ENCODE measurements at places on chromosomes 13 and 19.
A peak's percentile ranks its signal among the peaks of the same experiment; 100 is the strongest.

DNA sequence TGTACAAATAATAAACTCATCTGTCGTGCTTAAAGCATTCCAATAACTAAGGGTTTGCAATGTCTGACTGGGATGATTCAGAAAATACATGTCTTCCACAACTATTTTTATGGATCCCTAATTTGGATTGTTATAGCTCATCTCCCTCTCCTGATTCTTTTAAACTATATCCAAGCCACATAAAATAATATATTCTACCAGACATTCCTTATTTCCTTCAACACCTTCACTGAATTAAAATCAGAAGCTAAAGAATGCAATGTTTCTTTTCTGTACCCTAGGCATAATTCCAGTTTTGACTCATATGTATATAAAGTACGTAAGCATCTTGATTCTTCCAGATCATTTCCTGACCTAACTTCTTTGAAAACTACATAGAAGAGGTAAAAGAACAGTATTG, 420.4 kb downstream of the EFNB2 start:
- DNase-seq, result no peak

DNA sequence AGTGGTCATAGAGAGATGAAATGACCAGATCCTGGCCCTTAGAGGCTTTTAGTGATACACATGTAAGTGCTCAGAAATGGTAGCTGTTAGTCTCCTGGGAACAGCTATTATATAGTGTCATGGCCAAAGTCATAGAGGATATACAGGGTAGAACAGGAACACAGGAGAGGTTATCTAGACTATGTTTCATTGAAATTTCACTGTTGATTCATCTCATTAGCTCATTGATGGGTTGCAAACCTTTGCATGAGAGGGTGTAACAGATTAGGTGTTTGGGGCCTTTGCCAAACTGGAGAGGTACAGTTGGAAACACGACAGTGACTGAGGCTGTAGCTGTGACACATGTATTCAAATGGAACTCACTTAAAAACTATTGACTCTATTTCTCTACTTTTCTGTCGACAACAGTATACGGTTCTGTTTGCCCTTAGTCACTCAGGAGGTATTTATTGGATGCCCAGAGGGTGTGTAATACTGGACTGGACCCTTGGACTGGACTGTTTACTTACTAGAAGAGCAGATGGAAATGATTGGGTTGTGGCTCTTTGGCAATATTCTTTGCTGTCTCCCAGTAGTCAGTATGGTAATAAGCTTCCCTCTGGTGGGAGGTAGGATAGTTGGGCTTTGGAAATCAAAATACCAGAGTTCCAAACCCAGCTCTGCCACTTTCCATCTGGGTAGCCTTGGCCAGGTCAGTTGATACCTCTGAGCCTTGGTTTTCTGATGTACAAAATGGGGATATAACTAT, 29.8 kb downstream of the ARHGAP35 start:
- DNase-seq, result no peak

- no peak for DNase-seq
Measured at GRCh38 chr19:18756896-18757295, 34.2 kb downstream of the COMP start.

GRCh38 chr13:51905787-51906186, 44.0 kb downstream of the CCDC70 start:
- DNase-seq, result no peak

GRCh38 chr13:39144941-39145533, 106.8 kb downstream of the NHLRC3 start:
- DNase-seq, result peak; percentile 56

GRCh38 chr19:46351241-46352041, 4.6 kb downstream of the PPP5C start:
- no peak for DNase-seq

- no peak for DNase-seq
Measured at GRCh38 chr13:49877629-49878218, 58.4 kb downstream of the SPRYD7 start.

GRCh38 chr13:74907788-74908187, 574.2 kb downstream of the TBC1D4 start:
- no peak for DNase-seq

DNA sequence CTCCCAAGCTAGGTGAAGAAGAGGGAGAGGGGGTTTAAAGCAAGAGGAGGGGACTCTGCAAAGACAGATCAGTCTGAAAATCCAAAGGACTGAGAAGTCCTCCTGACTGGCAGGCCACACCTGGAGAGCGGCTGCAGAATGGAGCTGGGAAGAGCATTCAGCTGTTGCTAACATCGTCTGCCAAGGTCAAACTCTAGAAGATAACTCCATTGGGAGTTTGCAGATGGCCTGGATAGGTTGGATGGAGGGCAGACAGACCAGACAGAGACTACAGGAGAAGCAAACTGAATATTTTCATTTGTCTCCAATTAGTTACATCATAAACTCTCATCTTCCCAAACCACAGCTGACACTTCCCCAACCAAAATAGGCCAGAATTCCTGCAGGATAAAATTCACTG, 19.9 kb upstream of the SHISA2 start:
- no peak for DNase-seq

GRCh38 chr19:6414793-6415590, 9.6 kb downstream of the KHSRP start:
- DNase-seq, result no peak

DNA sequence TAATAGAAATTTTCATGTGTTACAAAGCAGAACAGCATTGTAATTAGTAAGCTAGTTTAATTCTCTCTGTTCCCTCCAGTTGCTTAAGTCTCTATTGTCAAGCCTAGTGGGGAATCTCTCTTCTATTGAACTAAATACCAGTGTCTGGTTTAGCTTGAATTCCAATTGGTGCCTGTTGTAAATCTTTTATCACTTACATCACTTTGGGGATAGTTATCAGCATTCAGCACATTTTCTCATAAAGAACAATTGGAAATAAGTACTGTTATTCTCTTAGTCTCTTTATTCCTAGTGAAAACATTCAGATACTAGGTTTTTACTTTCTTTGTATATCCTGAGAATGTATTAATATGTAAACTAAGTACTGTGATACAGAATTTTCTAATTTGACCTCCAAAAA, 25.2 kb downstream of the IPO5 start:
- DNase-seq, result no peak

GRCh38 chr19:11291991-11292390, 4.0 kb upstream of the TSPAN16 start:
- DNase-seq, result no peak

- DNase-seq, result no peak
Measured at GRCh38 chr19:51824281-51825005, 29.5 kb downstream of the FPR3 start.

DNA sequence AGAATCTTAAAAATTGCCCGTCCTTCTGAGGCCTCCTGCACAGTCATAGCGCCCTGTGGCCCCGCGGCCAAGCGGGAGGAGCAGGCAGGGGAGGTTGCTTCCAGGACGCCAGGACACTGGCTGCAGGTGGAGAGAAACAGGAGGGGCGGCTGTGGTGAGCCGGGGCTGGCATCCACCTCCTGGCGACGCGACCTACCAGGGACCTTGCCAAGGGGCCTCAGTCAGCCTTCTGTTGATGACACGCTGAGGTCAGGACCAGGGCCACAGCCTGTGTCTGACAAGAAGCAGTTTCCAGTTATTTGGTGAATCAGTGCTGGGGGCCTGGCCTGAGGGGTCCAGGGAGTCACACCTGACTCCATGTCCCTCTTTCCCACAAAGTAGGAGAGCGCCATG, 13.3 kb upstream of the MKNK2 start:
- DNase-seq, result no peak

- no peak for DNase-seq
Measured at GRCh38 chr13:107332188-107332587, 764.3 kb upstream of the ARGLU1 start.

DNA sequence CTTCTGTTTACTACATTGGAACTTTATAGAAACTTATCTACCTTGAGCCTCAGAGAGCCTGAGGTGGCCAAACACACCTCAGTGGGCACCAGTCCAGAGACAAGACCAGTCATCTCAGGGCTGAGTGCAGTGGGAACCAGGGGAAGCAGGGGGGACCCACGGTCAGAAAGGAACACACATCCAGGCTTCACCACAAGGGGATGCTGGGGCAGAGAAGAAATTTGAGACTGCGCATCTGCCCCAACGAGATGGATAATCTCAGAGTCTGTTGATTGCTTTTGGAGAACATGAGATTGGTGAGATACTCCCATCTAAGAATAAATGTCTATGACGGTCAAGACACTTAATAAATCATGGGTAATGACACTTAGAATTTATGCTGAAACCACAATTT, 98.7 kb downstream of the DOCK9 start:
- DNase-seq, result no peak

DNA sequence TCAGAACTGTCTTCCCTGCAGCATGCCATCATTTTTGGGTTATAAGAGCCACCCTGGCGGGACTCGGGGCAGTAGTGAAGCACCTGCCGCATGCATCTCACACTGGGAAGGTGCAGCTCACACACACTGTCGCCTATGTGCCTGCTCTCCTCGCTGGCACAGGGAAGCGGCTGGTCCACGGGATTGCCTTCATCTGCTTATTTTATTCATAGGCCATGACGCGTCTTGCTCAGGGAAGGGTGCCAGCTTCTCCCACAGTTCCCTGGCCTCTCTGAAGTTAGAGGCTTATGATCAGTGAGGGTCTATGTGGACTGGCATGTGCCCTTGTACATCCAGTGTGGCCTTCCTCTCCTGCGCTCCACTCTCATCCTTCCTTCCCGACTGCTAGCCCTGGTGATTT, 150.0 kb downstream of the KLF12 start:
- DNase-seq, result no peak

- no peak for DNase-seq
Measured at GRCh38 chr13:19158006-19158405, 23.6 kb downstream of the TUBA3C start.

DNA sequence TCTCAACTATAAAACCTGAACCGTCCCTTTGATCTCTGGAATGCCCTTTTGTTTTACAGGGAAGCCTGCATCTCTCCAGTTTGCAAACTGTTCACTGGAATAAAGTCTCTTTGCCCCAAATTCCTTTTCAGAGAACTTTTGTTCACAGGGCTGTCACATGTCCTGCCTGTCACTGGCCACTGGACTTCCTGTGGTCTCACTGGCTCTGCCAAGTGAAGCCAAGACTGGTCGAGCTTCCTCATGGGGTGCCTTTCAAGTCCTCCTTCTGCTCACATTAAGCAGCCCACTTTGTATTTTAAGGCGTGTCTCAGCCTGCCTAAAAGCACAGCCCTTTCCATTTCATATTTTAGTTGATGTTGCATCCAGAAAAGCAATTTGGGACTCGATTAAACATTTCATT, 215.7 kb downstream of the KATNAL1 start:
- no peak for DNase-seq

GRCh38 chr13:48542581-48543341, 9.9 kb upstream of the RCBTB2 start:
- DNase-seq, result peak; percentile 27

DNA sequence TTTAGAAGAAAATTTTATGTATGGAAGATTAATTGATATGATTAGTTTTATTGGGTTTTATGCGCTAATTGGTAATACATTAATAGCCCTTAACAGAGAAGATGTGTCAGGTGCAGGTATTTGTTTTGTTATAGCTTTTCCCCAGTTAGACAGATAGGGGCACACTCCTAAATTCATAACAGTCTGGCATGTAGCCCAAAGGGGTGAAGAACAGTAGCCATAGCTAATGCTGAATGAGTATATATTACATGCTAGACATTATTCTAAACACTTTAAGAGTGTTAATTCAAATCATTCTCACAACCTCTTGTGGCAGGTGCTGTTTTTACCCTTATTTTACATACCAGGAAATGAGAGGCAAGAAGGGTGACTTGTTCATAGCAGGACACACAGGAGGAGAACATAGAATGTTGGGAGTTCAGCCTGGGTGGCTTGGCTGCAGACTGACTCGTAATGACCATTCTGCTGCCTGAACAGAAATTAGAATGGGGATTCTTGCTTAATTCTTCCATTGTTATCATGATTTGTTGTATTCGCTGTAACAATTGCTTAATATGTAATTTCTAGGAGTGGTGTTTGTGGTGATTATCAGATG, 20.1 kb downstream of the PCCA start:
- DNase-seq, result no peak

GRCh38 chr13:92849381-92849780, 377.2 kb upstream of the GPC6 start:
- no peak for DNase-seq

DNA sequence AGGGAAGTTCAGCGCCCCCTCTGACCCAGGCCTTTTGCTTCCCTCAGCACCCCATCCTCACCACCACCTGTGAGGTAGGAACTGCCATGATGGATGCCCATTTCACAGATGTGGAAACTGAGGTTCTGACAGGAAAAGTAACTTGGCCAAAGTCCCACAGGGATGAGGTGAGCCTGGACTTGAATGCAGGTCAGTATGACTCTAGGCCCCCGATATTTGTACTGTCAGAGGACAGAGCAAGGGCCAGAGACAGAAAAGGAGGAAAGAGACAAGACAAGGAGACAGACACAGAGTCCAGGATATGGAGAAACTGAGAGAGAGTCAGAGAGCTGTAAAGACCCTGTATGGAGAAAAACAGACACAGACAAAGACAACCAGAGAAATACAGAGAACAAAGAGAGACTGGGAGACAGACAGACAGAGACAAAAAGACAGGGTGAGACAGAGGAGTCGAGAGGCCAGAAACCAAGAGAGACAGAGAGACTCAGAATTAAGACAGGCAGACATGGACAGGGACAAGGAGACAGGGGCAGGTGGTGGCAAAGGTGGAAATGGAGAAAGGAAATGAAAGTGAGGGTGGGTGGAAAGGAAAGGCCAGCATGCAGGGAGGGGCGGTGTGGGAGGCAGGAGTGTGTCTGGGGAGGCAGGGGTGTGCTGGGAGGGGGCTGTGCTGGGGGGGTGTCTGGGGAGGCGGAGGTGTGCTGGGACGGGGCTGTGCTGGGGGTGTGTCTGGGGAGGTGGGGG, 5.0 kb downstream of the ERFL start:
- DNase-seq, result no peak

- DNase-seq, result no peak
Measured at GRCh38 chr19:47485210-47485609, 1.2 kb upstream of the KPTN start.

GRCh38 chr19:32287811-32288227, 57.6 kb upstream of the ZNF507 start:
- peak; percentile 69 for DNase-seq

GRCh38 chr13:107076801-107077200, 508.9 kb upstream of the ARGLU1 start:
- no peak for DNase-seq

DNA sequence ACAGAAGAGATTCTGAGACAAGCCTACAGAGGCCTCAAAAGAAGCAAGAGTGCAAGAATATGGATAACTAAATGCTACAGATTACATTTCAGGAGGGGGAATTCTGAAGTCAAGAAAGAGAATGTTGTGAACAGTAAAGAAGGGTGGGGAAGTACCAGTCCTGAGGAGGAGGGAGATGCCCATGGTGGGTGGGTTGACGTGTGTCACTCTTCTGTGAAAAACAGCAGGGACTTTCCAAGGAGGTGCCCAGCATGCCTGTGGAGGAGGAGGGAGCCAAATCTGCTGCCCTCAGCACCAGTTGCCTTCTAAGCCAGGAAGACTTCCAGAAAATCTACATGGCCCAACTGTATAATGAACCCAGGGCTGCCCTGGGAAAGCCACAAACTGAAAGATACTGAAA, 87.7 kb downstream of the SGCG start:
- DNase-seq, result no peak

- DNase-seq, result no peak
Measured at GRCh38 chr13:32549788-32550187, 11.2 kb upstream of the N4BP2L2 start.

Data from nephron progenitor cell (in vitro differentiated cells).